Activated T-helper 1 cell treated with anti-CD3 and anti-CD28 coated beads, Interleukin-2, amount 50 U/mL, for 16 hours (primary cell): ENCODE measurements at places on chromosomes 5 and 9.

DNA sequence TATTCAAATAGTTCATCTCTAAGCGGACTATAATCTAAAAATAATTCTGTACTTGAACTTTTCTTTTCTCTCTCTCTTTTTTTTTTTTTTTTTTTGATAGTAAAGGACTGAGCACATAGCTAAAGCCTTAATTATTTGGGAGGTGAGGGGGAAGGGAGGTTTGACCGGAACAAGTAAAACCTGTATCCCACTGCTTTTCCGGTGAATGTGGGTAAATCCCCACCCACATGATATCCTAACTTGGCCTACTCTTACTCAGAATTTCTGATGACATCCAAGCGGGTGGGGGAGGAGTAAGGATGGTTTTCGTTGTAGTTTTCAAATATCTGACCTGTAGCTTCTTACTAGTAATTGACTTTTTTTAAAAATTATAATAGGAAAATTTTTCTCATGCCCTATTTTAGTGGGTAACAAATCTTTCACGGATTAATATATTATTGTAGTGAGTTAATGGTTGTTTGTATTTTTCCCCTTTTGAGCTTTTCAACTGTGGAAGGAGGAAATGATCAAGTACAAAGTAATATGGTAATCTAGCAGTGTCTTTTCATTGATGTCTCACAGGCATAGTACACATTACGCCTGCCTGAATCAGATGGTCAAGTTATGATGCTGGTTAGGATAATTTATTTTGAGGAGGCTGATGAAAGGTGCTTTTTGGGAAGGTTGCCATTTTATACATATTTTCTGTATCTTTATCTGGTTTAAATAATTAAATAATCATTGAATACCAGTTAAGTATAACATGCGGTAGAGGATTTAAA lies 2.2 kb upstream of the ELL2 start:
- DNase-seq = no peak

- DNase-seq = no peak
These were observed 77.4 kb upstream of the PIP5K1B start for GRCh38 chr9:68627594-68627993.

DNA sequence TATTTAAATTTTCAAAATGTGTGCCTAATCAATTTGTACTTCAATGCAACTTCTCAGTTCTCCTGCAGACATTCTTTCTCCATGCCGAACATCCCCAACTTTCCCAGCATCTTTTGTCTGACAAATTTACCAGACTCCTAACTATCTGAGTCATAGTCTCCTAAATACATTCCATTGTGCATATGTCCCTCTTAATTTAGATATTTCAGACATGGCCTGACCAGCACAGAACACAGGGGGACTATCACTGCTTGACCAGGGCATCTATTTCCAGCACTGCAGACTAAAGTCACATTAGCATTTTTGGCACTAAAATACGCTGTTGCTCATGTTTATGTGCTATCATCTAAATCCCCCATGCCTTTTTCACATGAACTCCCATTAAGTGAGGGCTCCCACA lies 71.9 kb downstream of the ITGA1 start:
- DNase-seq = no peak

DNA sequence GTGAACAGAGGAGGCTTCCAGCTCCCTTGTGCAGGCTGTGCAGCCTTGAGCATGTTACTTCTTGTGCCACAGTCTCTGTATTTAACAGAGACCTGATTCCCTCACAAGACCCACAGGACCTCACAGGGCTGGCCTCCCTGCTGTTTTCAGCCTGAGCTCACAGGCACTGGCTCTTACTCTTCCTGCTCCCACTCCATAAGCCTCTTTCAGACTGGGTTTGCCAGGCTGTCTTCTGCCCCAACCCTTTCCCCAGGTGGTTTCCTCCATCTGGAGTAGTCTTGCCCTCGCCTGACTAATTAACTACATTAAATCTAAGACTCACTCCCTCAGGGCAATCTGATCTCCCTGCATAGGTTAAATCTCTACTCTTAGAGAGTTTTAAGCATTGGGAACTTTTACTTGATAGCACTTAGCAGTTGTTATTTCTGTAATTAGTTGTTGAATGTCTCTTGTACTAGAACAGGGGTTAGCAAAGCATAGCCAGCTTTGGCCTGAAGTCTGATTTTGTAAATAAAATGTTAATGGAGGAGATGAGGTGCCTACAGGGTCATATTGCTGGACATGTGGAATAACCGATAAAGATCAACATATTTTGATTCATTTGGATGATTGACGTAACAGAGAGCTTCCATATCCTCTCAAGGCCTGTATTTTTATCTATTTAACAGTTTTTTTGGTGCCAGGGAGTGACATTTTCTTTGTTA lies 28.6 kb upstream of the SPATA31E1 start:
- DNase-seq = no peak

- no peak for DNase-seq
These were observed 610.3 kb downstream of the TLE1 start for GRCh38 chr9:81079055-81079454.

GRCh38 chr9:2962471-2963172 lies 118.7 kb upstream of the PUM3 start:
- no peak for DNase-seq

DNA sequence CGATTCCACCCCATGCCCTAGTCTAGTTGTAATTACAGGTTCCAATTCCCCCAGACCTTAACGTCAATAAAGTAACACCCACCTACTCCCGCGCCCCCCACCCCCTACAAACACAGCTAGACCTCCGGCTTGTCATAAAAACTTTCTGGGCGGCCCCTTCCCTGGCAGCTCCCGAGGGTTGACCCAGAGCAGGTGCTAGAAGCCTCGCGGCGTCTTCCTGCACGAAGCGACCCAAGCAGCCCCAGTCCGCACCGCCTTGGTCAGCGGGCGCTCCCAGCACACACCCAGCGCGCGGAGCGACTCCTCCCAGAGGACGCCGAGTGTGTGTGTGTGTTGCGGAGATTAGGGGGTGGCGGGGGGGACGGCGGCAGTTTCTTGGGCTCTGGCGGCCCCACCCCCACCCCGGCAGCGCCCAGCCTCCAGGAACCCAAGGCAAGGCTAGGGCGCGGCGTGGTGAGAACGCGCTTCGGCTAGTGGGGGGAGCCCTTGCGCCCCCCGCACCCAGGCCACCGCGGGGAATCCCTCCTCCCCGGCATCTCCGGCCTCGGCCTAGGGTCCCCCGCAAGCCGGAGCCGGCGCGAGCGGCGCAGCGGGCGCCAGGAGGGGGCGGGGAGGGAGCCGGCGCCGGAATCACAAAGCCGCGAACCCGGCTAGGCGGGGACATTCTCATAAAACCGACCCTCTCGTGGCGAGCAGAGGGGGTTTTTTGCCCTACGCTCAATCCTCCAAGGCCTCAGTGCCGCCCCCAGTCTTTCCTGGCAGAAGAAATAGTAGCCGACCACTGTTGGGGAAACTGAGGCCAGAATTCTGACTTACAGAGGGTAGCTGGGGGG lies 2.2 kb downstream of the PCDH1 start:
- no peak for DNase-seq
